CD4-positive, CD25-positive, alpha-beta regulatory T cell (primary cell): ENCODE measurements at places on chromosomes 12 and 14. TPM values are rescaled to one million over a fixed set of nuclear protein-coding genes. Genes with fewer than 3 reads are reported as not detected.
A peak's percentile ranks its signal among the peaks of the same experiment; 100 is the strongest.

- no peaks in the 10 kb centered on the region for H3K4me1 ChIP-seq
- no peak for DNase-seq
- no peak overlapping the region for H3K4me3 ChIP-seq
- H3K27me3 ChIP-seq, result no peaks in the 10 kb centered on the region
- no peaks in the 10 kb centered on the region for H3K36me3 ChIP-seq
These were observed 93.7 kb upstream of the FUT8 start for GRCh38 chr14:65318636-65319506.

- no peak overlapping the region for H3K27ac ChIP-seq
- H3K4me3 ChIP-seq, result no peak overlapping the region
- H3K4me1 ChIP-seq, result peaks cover 14% of the 10 kb centered on the region
- no peaks in the 10 kb centered on the region for H3K36me3 ChIP-seq
- peaks cover 13% of the 10 kb centered on the region for H3K27me3 ChIP-seq
These were observed 9.8 kb upstream of the ABHD12B start for GRCh38 chr14:50862036-50862570.

DNA sequence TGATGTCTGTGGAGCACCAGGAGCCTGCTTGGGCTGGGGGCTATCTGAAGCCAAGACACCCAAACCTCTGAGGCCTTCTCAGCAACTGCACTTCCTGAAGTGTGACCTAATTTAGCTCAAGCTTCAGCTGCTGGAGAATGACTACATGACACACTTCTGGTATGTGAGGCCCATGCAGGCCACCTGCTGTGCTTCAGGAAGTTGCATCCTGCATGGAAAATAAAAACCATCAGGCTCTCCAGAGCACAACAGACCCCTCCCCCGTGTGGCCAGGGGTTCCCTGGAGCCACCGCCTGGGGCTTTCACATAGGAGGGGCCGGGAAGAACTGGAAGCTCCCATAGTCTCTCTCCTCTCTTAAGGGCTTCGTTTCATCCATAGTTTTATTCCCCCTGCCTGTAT lies 217.7 kb downstream of the SLC15A4 start:
- H3K4me3 ChIP-seq, result no peak overlapping the region
- no peaks in the 10 kb centered on the region for H3K27me3 ChIP-seq
- no peaks in the 10 kb centered on the region for H3K36me3 ChIP-seq
- no peak overlapping the region for H3K27ac ChIP-seq

PLEKHH1 gene
- polyA plus RNA-seq, result 0.24 TPM

GLI1 gene
- polyA plus RNA-seq, result not detected

- no peaks in the 10 kb centered on the region for H3K4me1 ChIP-seq
- H3K27ac ChIP-seq, result no peak overlapping the region
- no peak overlapping the region for H3K4me3 ChIP-seq
- DNase-seq, result no peak
- no peaks in the 10 kb centered on the region for H3K36me3 ChIP-seq
- H3K27me3 ChIP-seq, result no peaks in the 10 kb centered on the region
These were observed 1133.3 kb downstream of the AACS start for GRCh38 chr12:126198516-126198915.

DNA sequence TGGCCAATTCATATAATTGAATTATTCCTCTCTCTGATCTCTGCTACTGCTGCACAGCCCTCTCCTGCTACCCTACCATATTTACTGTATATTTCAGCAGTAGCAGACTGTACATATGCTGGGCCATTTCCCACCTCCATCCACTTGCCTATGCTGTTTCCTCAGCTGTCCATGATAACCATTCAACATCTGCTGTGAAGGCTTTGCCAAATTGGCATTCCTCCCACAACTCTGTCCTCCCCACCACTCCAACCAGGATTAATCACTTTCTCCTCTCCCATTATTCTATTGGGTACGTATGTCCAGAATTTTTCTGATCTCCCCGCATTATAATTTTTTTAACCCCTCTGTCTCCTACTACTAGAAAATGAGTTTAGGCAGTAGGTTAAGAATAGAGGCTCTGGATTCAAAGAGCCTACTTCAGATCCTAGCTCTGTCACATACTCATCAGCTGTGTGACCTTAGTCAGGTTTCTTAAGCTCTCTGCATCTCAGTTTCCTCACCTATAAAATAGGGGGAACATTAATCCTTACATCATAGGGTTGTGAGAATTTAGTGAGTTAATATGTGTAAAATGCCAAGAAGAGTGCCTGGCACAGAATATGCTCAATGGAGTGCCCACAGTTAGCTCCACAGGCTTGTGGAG lies 123.3 kb downstream of the KICS2 start:
- peaks cover 2% of the 10 kb centered on the region for H3K27me3 ChIP-seq
- H3K4me3 ChIP-seq, result no peak overlapping the region
- no peaks in the 10 kb centered on the region for H3K4me1 ChIP-seq
- H3K27ac ChIP-seq, result no peak overlapping the region
- DNase-seq, result no peak

ASIC1 gene
- polyA plus RNA-seq, result not detected

DNA sequence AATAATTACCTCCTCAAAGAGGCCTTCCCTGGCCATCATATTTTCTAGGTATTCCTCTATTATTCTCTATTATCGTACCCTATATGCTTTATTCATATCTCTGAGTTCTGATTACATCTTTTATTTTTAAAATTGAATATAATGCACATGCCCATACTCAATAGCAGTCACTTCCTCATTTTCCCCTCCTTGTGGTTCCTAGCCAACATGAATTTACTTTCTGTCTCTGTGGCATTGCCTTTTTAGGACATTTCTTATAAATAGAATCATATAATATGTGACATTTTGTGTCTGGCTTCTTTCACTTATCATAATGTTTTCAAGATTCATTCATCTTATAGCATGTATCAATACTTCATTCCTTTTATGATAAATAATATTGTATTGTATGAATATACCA lies 74.4 kb upstream of the TRHDE start:
- H3K4me1 ChIP-seq, result no peaks in the 10 kb centered on the region
- no peak overlapping the region for H3K4me3 ChIP-seq
- no peak overlapping the region for H3K27ac ChIP-seq
- DNase-seq, result no peak

DNA sequence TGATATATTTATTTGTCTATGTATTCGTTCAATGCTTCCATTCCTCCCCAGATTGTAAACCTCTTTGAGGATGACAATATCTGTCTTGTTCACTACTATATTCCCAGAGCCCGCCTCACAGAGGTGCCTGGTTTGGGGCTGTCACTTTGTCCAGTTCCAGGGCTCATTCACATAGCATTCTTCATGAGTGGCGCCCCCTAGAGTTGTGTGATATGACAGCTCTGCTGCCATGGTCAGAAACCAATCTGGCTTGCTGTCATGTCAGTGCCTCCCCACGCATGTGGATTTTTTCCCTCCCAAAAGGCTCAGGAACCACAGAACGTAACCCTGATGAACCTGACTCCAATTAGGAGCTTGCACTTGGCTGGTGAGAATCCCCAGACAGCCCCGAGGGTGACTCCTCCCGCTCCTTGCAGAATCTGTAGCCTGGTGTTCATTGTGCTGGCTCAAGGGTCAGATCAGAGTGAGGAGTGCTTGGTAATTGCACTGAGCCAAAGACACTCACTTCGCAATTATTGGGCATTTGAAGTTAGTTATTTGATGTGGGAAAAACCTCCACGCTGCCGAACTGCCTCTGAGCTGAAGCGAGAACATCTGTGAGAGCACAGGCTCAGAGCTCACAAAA lies 145.5 kb downstream of the PTPN11 start:
- no peak overlapping the region for H3K4me3 ChIP-seq
- H3K4me1 ChIP-seq, result no peaks in the 10 kb centered on the region
- peaks cover 2% of the 10 kb centered on the region for H3K27me3 ChIP-seq
- no peak overlapping the region for H3K27ac ChIP-seq

FAM186B gene
- polyA plus RNA-seq, result not detected

DNA sequence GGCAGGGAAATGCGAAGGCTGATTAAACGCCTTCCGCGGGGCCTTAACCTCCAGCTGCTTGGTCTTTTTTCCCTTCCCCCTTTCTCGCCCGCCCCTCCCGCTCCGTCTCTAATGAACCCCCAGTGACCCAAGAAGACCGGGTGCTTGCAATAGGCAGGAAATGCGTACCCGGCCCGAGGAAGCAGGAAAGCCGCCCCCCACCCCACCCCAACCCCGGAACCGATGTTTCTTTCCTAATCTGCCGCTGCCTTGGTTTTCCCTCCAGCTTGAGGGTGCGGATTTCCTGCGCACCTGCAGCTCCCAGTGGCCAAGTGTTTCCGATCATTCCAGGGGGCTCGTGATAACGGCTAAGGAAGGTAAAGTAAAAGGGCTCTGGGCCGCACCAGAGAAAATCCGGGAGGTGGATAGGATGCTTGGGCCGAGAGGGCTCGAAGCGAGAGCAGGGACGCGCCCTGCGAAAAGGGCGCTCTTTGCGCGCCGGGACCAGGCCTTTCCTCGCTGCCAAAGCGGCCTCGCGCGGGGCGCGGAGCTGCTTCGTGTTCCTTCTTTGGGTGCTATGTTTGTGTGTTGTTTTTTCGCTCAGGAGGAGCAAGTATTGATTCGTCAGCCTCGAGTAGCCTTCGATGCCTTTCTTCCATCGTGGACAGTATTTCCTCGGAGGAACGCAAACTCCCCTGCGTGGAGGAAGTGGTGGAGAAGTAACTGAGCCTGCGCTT lies 983 bp downstream of the MYF6 start:
- no peaks in the 10 kb centered on the region for H3K27me3 ChIP-seq
- no peaks in the 10 kb centered on the region for H3K4me1 ChIP-seq
- H3K4me3 ChIP-seq, result no peak overlapping the region

GRCh38 chr12:100758083-100758482 lies 36.5 kb upstream of the ANO4 start:
- no peaks in the 10 kb centered on the region for H3K27me3 ChIP-seq
- no peaks in the 10 kb centered on the region for H3K4me1 ChIP-seq
- H3K36me3 ChIP-seq, result no peaks in the 10 kb centered on the region
- H3K4me3 ChIP-seq, result no peak overlapping the region

DNA sequence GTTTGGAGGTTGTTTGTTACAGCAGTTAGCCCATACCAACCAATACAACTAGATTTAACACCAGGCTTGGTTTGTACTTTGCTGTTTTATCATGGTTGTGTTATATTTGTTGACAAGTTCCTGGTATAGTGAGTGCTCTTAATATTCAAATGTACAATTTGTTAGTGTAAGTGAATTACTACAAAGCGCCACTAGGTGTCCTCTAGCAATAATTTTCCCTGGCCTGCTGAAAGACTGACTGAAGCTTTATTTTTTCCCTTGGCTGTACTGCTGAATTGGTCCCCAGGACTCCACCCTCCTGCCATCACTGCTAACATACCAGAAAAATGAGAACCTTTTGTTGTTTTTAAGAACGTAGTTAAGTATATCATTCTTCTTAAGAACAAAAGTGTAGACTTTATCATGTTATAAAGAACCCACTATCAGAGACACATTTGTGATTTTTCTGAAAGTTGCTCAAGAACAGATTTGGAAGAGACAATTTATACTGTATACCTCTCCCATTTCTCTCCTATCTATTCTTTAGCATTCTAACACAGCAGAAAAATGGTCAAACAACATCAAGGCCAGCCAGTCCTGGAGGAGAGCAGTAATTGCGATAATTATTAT lies 75.3 kb upstream of the FAR2 start:
- H3K27me3 ChIP-seq, result no peaks in the 10 kb centered on the region
- H3K4me3 ChIP-seq, result no peak overlapping the region
- no peak overlapping the region for H3K27ac ChIP-seq
- no peaks in the 10 kb centered on the region for H3K4me1 ChIP-seq

CABP1 gene
- polyA plus RNA-seq, result not detected

- no peak for DNase-seq
- no peak overlapping the region for H3K4me3 ChIP-seq
- no peaks in the 10 kb centered on the region for H3K27me3 ChIP-seq
These were observed 11.9 kb downstream of the BDKRB1 start for GRCh38 chr14:96267916-96268315.

ADCY4 gene
- not detected for polyA plus RNA-seq

- no peak overlapping the region for H3K27ac ChIP-seq
- no peak overlapping the region for H3K4me3 ChIP-seq
- DNase-seq, result no peak
- no peaks in the 10 kb centered on the region for H3K27me3 ChIP-seq
- H3K36me3 ChIP-seq, result no peaks in the 10 kb centered on the region
- H3K4me1 ChIP-seq, result no peaks in the 10 kb centered on the region
These were observed 238.6 kb upstream of the DDHD1 start for GRCh38 chr14:53391631-53392285.

DNA sequence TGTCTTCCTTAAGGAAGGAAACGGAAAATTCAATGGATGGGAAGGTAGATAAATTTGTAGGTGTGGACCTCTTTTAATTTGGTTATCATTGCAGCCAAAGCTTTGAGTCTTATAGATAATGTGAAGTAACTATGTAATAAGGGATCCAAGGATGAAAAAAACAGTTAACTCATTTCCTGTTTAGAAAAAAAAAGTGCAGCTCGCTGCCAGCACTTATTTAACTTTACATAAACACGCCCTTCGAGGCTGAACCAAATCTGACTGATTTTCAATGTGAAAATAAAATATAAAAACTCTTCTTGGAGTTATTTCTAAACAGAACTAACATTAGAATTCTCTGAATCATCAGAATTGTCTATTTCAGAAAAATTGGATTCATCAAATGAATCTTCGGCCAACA lies 7.0 kb downstream of the NUBPL start:
- no peaks in the 10 kb centered on the region for H3K27me3 ChIP-seq
- DNase-seq, result no peak
- H3K4me1 ChIP-seq, result no peaks in the 10 kb centered on the region
- H3K36me3 ChIP-seq, result peaks cover 4% of the 10 kb centered on the region

DNA sequence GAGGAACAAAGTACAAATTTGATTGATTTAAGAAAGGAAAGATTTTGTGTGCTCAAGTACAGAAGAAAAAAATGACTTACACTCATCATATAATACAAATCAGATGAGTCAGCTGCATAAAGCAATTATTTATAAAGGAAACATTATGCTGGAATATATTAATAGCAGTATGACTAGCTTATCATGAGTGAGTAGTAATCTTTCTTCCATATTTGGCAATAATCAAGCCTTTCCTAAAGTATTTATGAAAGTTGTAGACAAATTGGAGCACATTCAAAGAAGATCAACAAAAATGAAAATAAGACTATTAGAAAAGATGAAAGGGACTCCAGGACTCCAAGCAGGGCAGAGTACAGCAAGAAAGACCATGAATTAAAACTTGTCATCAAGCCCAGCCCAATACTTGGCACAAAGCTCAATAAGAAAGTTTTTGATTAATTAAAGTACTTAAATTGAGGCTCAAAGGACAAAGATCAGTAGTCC lies 32.8 kb downstream of the CCER1 start:
- H3K36me3 ChIP-seq, result no peaks in the 10 kb centered on the region
- no peak for DNase-seq
- no peak overlapping the region for H3K4me3 ChIP-seq

DNA sequence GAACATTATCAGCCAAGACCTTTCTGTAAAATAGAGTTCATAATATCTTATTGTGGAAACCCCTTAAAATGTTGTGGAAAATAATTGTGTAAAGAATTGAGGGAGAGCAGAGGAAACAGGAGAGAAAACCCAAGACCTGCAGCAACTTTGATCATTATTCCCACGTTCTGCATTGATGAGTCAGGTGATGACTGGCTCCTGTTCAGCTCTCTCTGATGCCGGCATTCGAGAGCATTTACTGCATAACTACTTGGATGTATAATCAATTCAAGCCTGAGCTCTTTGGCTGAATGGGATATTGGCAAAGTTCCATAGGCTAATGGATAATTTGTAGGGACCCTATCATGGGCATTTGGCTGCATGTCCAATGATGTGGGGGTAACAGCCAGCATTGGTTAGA lies 176.3 kb upstream of the ARID2 start:
- no peaks in the 10 kb centered on the region for H3K4me1 ChIP-seq
- no peak for DNase-seq
- no peaks in the 10 kb centered on the region for H3K27me3 ChIP-seq
- H3K4me3 ChIP-seq, result no peak overlapping the region

- DNase-seq, result no peak
- H3K27me3 ChIP-seq, result no peaks in the 10 kb centered on the region
- peak overlapping the region; percentile 28 for H3K4me3 ChIP-seq
- peak overlapping the region; percentile 35 for H3K27ac ChIP-seq
These were observed 17.7 kb downstream of the CLEC2D start for GRCh38 chr12:9687228-9687627.
